Sigmoid colon (tissue), 7 donors: ENCODE measurements at places on chromosomes 1 and 21. TPM values are rescaled to one million over a fixed set of nuclear protein-coding genes. Genes with fewer than 3 reads are reported as not detected.

- H3K4me3 ChIP-seq, result no peak overlapping the region
- DNase-seq, result no peak
- H3K27ac ChIP-seq, result no peak overlapping the region
- H3K4me1 ChIP-seq, result no peaks in the 10 kb centered on the region
- no peaks in the 10 kb centered on the region for H3K27me3 ChIP-seq
These were observed 55.2 kb upstream of the PALMD start for GRCh38 chr1:99590578-99591209.

- no peak for DNase-seq
- no peaks in the 10 kb centered on the region for H3K36me3 ChIP-seq
- peaks cover 24% of the 10 kb centered on the region for H3K4me1 ChIP-seq
- peaks cover 10% of the 10 kb centered on the region for H3K27me3 ChIP-seq
- no peak overlapping the region for H3K4me3 ChIP-seq
These were observed 1.3 kb downstream of the NGF start for GRCh38 chr1:115336741-115337140.

- peak; percentile 81 for DNase-seq
- no peaks in the 10 kb centered on the region for H3K27me3 ChIP-seq
- no peaks in the 10 kb centered on the region for H3K36me3 ChIP-seq
- peaks cover 19% of the 10 kb centered on the region for H3K4me1 ChIP-seq
- H3K27ac ChIP-seq, result peak overlapping the region; percentile 61
- H3K4me3 ChIP-seq, result no peak overlapping the region
These were observed 389.7 kb downstream of the NTNG1 start for GRCh38 chr1:107530543-107530942.

- H3K4me3 ChIP-seq, result no peak overlapping the region
- no peak overlapping the region for H3K27ac ChIP-seq
- no peaks in the 10 kb centered on the region for H3K36me3 ChIP-seq
- peaks cover 31% of the 10 kb centered on the region for H3K27me3 ChIP-seq
- no peaks in the 10 kb centered on the region for H3K4me1 ChIP-seq
These were observed 59.3 kb downstream of the WDR4 start for GRCh38 chr21:42819861-42820615.

GRCh38 chr21:16308269-16308668 lies 578.5 kb downstream of the USP25 start:
- DNase-seq, result no peak
- no peaks in the 10 kb centered on the region for H3K36me3 ChIP-seq
- peak overlapping the region; percentile 0 for H3K4me3 ChIP-seq
- no peaks in the 10 kb centered on the region for H3K27me3 ChIP-seq

Gene C1orf94
- total RNA-seq, result not detected

GRCh38 chr21:42337830-42338728 lies 12.7 kb downstream of the TFF2 start:
- H3K27ac ChIP-seq, result no peak overlapping the region
- H3K36me3 ChIP-seq, result no peaks in the 10 kb centered on the region

GRCh38 chr1:51523931-51524330 lies 4.9 kb upstream of the EPS15 start:
- no peaks in the 10 kb centered on the region for H3K4me1 ChIP-seq
- H3K36me3 ChIP-seq, result no peaks in the 10 kb centered on the region
- H3K27me3 ChIP-seq, result no peaks in the 10 kb centered on the region

Gene PUM1
- total RNA-seq, result 89.5 TPM

Gene PLK3
- 8.9 TPM for total RNA-seq

GRCh38 chr1:96990136-96990535 lies 268.6 kb downstream of the PTBP2 start:
- DNase-seq, result no peak
- no peaks in the 10 kb centered on the region for H3K36me3 ChIP-seq
- H3K27ac ChIP-seq, result no peak overlapping the region
- H3K27me3 ChIP-seq, result no peaks in the 10 kb centered on the region

- peaks cover 14% of the 10 kb centered on the region for H3K4me1 ChIP-seq
- no peak overlapping the region for H3K4me3 ChIP-seq
- no peaks in the 10 kb centered on the region for H3K27me3 ChIP-seq
- DNase-seq, result no peak
These were observed 144.6 kb downstream of the MAGI3 start for GRCh38 chr1:113534875-113535274.

Gene VCAM1
- total RNA-seq, result 6.7 TPM

GRCh38 chr1:236471653-236472052 lies 52.1 kb upstream of the LGALS8 start:
- H3K36me3 ChIP-seq, result no peaks in the 10 kb centered on the region
- no peaks in the 10 kb centered on the region for H3K27me3 ChIP-seq
- no peak overlapping the region for H3K4me3 ChIP-seq
- H3K4me1 ChIP-seq, result no peaks in the 10 kb centered on the region
- H3K27ac ChIP-seq, result no peak overlapping the region

- H3K27me3 ChIP-seq, result no peaks in the 10 kb centered on the region
- H3K4me1 ChIP-seq, result no peaks in the 10 kb centered on the region
- no peaks in the 10 kb centered on the region for H3K36me3 ChIP-seq
- no peak overlapping the region for H3K27ac ChIP-seq
These were observed 73.6 kb downstream of the TRIM11 start for GRCh38 chr1:228332797-228333738.

Gene SLFNL1
- 0.36 TPM for total RNA-seq

- H3K4me3 ChIP-seq, result no peak overlapping the region
- H3K36me3 ChIP-seq, result no peaks in the 10 kb centered on the region
- no peak overlapping the region for H3K27ac ChIP-seq
- no peak for DNase-seq
- no peaks in the 10 kb centered on the region for H3K27me3 ChIP-seq
These were observed 71.4 kb downstream of the FNBP1L start for GRCh38 chr1:93519199-93519829.

Gene NPHS2
- not detected for total RNA-seq

Gene PLPP3
- total RNA-seq, result 92.8 TPM

Gene RPTN
- not detected for total RNA-seq

GRCh38 chr1:247090455-247090854 lies 11.8 kb upstream of the ZNF670 start:
- H3K36me3 ChIP-seq, result no peaks in the 10 kb centered on the region
- no peak overlapping the region for H3K4me3 ChIP-seq
- no peak overlapping the region for H3K27ac ChIP-seq
- no peak for DNase-seq
- H3K4me1 ChIP-seq, result no peaks in the 10 kb centered on the region
- no peaks in the 10 kb centered on the region for H3K27me3 ChIP-seq

GRCh38 chr1:100463791-100464424 lies 74.0 kb upstream of the GPR88 start:
- H3K27me3 ChIP-seq, result no peaks in the 10 kb centered on the region
- peak; percentile 82 for DNase-seq
- no peaks in the 10 kb centered on the region for H3K36me3 ChIP-seq
- H3K4me1 ChIP-seq, result no peaks in the 10 kb centered on the region
- H3K4me3 ChIP-seq, result no peak overlapping the region

- no peak for DNase-seq
- no peak overlapping the region for H3K4me3 ChIP-seq
- H3K27ac ChIP-seq, result no peak overlapping the region
- no peaks in the 10 kb centered on the region for H3K36me3 ChIP-seq
These were observed 20.0 kb downstream of the TMEM81 start for GRCh38 chr1:205064301-205064700.

GRCh38 chr1:118188411-118188810 lies 3.4 kb upstream of the SPAG17 start:
- no peaks in the 10 kb centered on the region for H3K27me3 ChIP-seq
- no peaks in the 10 kb centered on the region for H3K36me3 ChIP-seq
- no peak overlapping the region for H3K4me3 ChIP-seq

DNA sequence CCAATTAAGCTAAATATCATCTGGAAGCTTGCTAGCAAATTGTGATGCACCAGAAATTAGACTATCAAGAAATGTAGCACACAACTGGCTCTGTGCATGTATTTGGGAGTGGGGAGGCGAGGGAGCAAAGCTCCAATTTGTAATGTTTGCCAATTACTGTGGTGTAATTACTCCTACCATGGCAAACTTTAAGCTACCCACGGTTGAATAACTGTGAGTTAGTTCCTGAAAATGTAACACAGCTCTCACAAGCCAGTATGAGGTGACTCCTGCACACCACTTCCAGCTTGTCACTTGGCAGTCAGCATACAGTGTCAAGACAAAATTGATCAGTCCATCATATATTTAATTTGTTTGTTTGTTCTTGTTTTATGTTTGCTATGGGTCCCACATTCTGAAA lies 141.2 kb downstream of the TM2D1 start:
- H3K27me3 ChIP-seq, result no peaks in the 10 kb centered on the region
- DNase-seq, result no peak
- H3K27ac ChIP-seq, result no peak overlapping the region
- no peaks in the 10 kb centered on the region for H3K4me1 ChIP-seq
- H3K4me3 ChIP-seq, result no peak overlapping the region

GRCh38 chr1:54245501-54245900 lies 45.5 kb downstream of the MRPL37 start:
- H3K27ac ChIP-seq, result peak overlapping the region; percentile 72
- H3K4me1 ChIP-seq, result no peaks in the 10 kb centered on the region
- H3K4me3 ChIP-seq, result no peak overlapping the region

Gene IGSF9
- not detected for total RNA-seq

Gene LRRC8B
- 3.0 TPM for total RNA-seq

- DNase-seq, result no peak
- H3K4me1 ChIP-seq, result peaks cover 3% of the 10 kb centered on the region
- H3K27ac ChIP-seq, result no peak overlapping the region
- no peaks in the 10 kb centered on the region for H3K27me3 ChIP-seq
- no peaks in the 10 kb centered on the region for H3K36me3 ChIP-seq
These were observed 10.3 kb upstream of the PTPN7 start for GRCh38 chr1:202170726-202171125.

DNA sequence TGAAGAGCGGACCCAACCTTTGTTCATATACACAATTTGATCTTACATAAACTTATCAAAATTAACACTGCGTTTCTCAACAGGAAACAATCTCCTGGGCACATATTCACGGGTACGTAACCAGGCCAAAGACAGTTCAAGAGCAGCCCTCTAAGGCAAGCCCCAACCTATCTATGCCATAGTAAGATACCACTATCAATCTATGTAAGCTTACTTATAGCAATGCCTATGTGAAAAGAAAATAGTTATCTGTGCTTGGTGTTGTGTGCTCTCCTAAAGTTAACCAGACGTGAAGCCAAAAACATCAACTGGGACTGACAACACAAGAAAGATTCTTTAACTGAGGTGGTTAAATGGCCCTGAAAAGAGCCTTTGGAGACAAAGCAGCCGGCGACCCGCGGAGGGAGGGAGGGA lies 49.4 kb upstream of the BOLA1 start:
- no peaks in the 10 kb centered on the region for H3K36me3 ChIP-seq
- DNase-seq, result no peak
- H3K4me3 ChIP-seq, result peak overlapping the region; percentile 47
- peak overlapping the region; percentile 76 for H3K27ac ChIP-seq
- peaks cover 27% of the 10 kb centered on the region for H3K4me1 ChIP-seq
- H3K27me3 ChIP-seq, result no peaks in the 10 kb centered on the region

- H3K4me1 ChIP-seq, result peaks cover 50% of the 10 kb centered on the region
- H3K36me3 ChIP-seq, result peaks cover 9% of the 10 kb centered on the region
- no peak overlapping the region for H3K27ac ChIP-seq
These were observed 3.5 kb downstream of the EXOC8 start for GRCh38 chr1:231334079-231334666.

GRCh38 chr1:197843401-197843800 lies 59.0 kb upstream of the C1orf53 start:
- H3K4me1 ChIP-seq, result no peaks in the 10 kb centered on the region
- H3K27me3 ChIP-seq, result no peaks in the 10 kb centered on the region
- no peak overlapping the region for H3K27ac ChIP-seq
- DNase-seq, result no peak

DNA sequence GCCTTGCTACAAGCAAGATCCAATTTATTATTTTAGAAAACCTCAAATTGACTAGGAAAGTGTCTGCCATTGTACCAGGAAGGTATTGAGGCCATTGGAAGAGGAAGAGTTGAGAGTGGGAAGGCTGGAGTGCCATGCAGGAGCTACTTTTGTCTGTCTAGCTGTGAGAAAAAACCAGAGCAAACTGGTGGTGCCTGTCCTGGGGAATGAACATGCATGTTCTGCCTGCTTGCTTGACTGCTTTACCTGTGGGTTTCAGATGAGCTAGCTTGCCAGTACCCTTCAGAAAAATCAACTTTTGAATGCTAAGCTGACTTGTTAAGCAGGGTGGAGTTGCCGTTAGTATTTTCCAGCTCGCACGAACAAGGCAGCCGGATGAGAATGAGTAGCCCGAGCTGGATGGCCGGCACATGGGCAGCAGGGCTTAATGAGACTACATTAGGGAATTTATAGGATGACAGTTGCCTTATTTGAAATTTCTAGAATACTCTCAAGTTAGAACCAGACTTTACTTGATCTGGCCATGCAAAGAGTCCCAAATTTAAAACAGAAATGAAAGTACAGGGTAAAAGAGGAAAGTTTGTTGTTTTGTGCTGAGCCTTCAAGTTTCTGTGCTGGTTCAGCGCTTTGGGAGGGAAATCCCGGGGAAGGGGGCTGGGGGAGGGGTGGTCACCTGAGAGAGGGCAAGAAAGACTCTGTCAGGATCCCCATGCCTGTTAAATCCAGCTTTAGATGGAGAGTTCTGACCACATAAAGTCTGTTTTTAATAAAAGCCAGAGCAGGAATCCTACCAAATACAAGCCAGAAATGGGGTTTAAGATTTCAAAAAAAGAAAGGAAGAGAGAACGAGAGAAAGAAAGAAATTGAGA lies 29.6 kb upstream of the C1orf105 start:
- no peaks in the 10 kb centered on the region for H3K4me1 ChIP-seq
- H3K27me3 ChIP-seq, result no peaks in the 10 kb centered on the region
- peak; percentile 62 for DNase-seq
- H3K4me3 ChIP-seq, result peak overlapping the region; percentile 16
- peak overlapping the region; percentile 82 for H3K27ac ChIP-seq
- no peaks in the 10 kb centered on the region for H3K36me3 ChIP-seq
